Upper lobe of right lung (tissue), 1 donor: ENCODE measurements at places on chromosomes 7 and 10. TPM values are rescaled to one million over a fixed set of nuclear protein-coding genes. Genes with fewer than 3 reads are reported as not detected.
A peak's percentile ranks its signal among the peaks of the same experiment; 100 is the strongest.

The BTAF1 gene
- total RNA-seq, result 28.6 TPM

The NODAL gene
- not detected for total RNA-seq

The TLL2 gene
- total RNA-seq, result not detected

DNA sequence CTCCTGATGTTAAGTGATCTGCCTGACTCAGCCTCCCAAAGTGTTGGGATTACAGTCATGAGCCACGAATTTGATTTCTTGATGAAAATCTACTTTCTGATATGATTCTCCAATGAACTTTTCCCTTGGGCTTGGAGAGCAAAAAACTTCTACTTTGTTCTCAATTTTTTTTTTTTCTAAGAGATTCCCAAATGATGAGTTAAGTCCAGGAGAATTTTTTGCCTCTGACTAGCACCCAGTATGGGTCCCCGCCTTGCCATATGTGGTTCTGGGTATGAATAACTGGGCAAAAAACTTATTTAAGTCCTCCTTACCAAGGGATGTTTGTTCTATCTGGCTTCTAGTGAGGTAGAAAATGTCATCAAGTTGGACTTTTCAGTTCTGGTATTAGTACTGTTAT is 147.9 kb upstream of the LYZL1 start:
- no peak for DNase-seq
- no peaks in the 10 kb centered on the region for H3K36me3 ChIP-seq
- H3K27ac ChIP-seq, result no peak overlapping the region

- peak overlapping the region; percentile 90 for H3K4me3 ChIP-seq
- DNase-seq, result peak; percentile 98
- peak overlapping the region; percentile 100 for H3K27ac ChIP-seq
- peaks cover 6% of the 10 kb centered on the region for H3K4me1 ChIP-seq
These were observed 915 bp upstream of the FMC1 start for GRCh38 chr7:139340037-139340807.
